Epithelial cell of proximal tubule (primary cell): ENCODE measurements at places on chromosomes 3 and 15.
A peak's percentile ranks its signal among the peaks of the same experiment; 100 is the strongest.

DNA sequence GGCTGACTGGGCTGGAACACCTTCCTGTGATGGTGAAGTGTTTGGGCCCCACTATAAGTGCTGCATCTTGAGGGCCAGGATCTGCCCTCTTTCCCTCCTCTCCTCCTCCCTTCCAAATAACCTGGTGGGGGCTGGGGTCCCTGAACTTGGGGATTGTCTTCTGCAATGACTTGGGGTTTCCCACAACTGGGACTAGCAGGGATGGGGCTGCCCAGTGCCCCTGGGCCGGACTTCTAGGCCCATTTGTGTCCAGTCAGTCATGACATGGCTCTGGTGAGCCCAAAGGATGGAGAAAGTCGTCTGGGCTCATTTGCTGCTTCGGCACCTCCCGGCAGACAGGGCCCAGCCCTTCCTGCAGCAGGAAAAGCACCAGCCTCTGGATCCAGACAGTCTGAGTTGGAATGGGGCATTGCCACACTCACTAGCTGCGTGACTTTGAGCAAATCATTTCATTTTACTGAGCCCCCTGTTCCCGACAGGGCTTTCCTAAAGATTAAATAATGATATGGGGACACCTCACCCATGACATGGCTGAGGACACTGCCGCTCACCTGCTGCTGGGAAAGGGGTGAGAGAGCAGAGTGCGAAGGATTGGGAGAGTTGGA is 113.2 kb downstream of the DNAJB8 start:
- DNase-seq: no peak

- DNase-seq: no peak
Measured at GRCh38 chr3:174342941-174343501, 516.1 kb upstream of the NAALADL2 start.

DNA sequence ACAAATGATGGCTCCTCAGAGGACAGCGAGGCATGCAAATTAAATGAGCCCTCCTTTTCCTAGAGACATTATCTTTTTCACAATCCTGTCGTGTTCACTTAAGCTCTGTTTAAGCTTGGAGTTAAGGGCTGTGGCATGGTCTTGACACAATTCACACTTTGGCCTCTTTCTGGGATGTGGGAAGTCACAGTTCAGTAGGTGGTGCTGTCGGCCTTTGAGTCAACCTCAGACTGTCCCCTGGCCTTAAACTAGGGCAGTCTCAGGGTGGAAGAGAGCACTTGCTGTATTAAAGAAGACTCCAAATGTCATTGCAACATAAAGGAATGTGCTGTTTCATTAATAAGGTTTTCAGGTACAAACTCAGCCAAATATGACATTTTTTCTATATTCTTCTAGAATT is 351.0 kb downstream of the MCTP2 start:
- no peak for DNase-seq

DNA sequence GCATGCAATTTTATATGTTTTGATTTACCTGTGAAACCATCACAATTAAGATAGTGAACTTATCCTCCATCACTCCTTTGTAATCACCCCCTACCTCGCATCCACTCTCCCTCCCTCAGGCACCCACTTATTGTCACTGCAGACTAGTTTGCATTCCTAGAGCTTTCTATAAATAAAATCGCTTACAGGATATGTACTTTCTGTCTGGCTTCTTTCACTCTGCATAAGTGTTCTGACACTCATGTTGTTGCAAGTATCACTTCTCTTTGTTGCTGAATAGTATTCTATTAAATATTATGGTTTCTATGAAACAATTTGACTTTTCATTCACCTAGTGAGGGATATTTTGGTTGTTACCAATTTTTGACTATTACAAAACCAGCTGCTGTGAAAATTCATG is 139.3 kb downstream of the RSRC1 start:
- no peak for DNase-seq

DNA sequence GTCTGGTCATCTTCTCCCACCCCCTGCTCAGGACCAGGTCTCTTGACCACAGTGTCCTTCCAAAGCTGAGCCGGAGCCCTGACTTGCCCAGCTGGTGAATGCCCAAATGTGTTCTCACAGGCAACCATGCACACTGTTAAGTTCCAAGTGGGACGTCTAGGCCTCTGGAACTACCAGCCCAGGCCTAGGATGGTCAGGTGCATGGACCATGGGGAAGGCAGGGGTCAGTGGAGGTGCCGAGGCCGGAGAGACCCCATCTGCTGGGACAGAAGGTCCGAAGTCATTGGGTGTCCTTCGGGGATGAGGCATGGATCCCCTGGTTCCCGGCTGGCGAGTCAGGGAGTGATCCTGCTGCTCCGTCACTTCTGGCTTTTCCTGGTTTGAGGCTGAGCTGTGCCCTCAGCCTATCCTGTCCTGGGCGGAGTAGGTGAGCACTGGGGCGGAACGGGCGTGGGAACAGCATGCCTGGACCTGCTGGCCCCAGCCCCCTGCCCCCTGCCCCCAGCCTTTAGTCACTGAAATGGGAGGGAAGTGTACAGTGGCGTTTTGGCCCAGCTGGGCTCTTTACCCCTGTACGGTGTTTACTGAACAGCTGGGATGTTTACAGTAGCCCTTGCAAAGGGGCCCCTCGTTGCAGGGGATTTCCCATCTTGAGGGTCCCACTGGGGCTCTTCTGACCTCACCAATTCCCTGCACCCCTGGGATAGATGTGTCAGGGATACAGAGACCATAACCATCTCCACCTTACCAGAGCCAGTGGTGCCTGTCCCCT is 12.1 kb downstream of the SEMA3F start:
- DNase-seq: no peak

- no peak for DNase-seq
Measured at GRCh38 chr15:101276501-101277037, 716 bp downstream of the SELENOS start.

DNA sequence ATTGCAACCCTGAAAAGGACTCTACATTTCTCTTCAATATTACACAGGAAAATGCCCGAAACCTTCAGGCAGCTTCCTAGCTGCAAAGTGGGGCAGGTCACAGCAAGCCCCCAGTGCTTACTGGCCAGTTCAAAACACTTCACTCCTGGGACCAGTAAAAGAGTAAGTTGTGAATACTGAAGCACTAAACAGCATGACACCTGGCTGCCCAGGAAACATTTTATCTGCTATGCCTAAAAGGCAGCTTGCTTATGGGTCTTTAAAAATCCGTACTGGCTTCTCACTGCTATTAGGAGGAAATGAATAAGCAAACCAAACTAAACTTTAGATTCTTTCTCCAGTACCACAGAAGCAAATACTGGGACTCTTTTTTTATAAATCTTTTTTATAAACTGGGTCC is 457.9 kb upstream of the ALCAM start:
- DNase-seq: no peak

DNA sequence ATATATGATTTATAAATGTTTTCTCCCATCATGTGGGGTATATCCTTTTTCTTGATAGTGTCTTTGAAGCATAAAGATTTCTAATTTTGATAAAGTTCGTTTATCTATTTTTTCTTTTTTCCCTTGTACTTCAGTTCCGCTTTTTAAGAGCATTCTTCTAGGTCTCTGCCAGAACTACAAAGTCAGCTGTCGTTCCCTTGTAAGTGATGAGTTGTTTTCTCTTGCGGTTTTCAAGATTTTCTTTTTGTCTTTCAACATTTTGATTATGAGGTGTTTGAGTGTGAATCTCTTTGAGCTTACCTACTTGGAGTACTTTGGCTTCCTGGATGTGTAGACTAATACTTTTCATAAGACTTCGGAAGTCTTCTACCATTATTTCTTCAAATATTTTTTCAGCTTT is 9.3 kb upstream of the PRICKLE2 start:
- no peak for DNase-seq

- DNase-seq: no peak
Measured at GRCh38 chr3:181932039-181932438, 220.3 kb downstream of the SOX2 start.

DNA sequence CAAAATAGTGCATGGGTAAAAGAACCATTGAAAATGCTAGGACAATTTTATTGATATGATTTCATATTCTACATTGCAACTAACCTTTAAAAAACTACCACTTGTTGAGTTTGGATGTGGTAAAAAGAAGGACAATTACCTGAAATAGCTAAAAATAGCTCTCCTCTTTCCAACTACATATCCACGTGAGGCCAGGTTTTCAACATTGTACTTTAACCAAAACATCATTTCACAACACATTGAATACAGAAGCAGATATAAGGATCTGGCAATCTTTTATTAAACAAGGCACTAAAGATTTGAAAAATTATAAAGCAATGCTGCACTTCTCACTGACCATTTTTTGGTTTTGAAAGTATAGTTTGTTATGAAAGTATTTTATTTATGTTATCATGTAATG is 28.1 kb upstream of the MRPL3 start:
- DNase-seq: no peak

DNA sequence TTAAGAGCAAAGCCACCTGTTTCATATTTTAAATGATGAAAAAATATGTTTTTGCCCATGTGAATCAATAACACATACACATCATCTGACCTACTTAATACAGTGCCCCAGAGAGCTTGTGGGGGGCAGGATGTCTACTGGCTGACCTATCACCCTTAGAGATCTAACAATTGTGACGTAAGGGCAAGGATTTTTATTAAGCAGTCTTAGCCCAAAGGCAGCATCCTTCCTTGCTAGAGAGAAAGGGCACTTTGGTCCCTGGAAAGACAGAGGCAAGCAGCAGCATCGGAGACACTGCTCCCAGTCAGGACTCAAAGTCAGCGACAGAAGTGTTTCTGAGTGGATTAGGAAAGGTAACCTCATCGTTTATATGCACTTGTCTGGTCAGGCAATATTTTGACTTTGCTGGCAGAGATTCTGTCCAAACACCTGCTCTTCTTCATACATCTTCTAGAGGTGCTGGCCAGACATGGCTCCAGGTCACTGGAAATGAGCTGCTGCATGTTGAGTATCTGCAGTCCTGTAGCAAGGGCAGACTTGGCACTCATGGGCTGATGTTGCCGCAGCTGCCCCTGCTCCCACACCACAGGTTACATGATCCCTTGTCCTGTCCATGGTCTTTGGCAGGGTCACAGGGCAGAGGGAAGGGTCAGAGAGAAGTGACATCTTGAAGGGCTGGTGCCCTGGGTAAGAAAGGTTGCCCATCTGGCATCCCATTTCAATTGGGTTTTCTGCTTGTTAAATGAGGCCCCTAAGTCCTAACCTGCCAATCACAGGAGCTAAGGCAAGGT is 1.8 kb downstream of the CXCR6 start:
- DNase-seq: no peak

GRCh38 chr15:36218991-36219390 is 360.4 kb upstream of the CDIN1 start:
- no peak for DNase-seq

- no peak for DNase-seq
Measured at GRCh38 chr3:86464180-86464579, 526.8 kb downstream of the VGLL3 start.

GRCh38 chr3:189779166-189779565 is 148.0 kb downstream of the TP63 start:
- no peak for DNase-seq

GRCh38 chr3:60048447-60048848 is 998.6 kb upstream of the CFAP20DC start:
- no peak for DNase-seq

DNA sequence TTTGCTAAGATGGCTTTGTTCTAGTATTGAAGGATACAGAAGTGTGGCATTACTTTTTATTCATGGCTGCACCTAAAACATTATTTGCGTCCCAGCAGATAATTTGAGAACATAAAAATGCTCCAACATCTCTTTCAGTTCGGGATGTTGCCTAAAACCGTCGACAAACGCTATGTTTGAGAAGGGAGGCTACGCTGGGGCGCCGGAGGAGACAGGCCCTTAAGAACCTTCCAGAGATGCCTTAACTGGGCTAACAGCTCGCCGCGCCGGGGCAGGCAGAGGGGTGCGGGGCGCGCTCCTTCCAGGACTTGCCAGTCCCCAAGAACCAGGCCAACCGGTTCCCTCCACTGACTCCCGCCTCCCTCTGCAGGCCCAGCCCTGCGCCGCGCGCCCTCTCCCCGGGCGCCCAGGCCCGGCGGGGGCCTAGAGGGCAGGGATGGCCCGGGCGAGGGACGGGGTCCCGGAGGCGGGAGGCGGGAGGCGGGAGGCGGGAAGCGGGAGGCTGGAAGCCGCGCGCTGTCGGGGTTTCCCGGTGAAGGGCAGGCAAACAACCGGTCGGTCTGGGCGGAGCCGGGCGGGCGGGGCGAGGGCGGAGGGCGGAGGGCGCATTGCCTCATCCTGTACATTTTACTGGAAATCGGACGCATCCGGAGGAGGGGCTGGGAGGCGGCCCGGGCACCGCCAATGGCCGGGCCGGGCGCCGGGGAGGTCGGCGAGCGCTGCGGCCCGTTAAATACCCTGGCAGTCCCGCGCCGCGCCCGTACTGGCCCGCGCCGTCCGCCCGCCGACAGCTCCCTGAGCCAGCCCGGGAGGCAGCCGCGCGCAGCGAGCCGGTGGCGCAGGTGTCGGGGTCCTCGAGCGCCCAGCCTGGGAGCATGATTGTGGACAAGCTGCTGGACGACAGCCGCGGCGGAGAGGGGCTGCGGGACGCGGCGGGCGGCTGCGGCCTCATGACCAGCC is at the start of gene NFKBIZ:
Gene NFKBIZ (plus strand): TSS at position 761 of the 960 bp plus-strand sequence. CDS start 115 bp downstream, at position 876.
- DNase-seq: no peak

- DNase-seq: no peak
Measured at GRCh38 chr3:161957467-161957866, 460.9 kb downstream of the OTOL1 start.

GRCh38 chr3:82462977-82463376 is 701.5 kb upstream of the GBE1 start:
- DNase-seq: no peak

- DNase-seq: no peak
Measured at GRCh38 chr3:72702997-72703396, 145.2 kb downstream of the SHQ1 start.

- DNase-seq: peak; percentile 53
Measured at GRCh38 chr3:177658354-177658753, 461.1 kb upstream of the TBL1XR1 start.

- DNase-seq: no peak
Measured at GRCh38 chr3:173617490-173617889, 219.9 kb downstream of the NLGN1 start.
